ENCODE measurements at places on chromosomes 2 and 18.

DNA sequence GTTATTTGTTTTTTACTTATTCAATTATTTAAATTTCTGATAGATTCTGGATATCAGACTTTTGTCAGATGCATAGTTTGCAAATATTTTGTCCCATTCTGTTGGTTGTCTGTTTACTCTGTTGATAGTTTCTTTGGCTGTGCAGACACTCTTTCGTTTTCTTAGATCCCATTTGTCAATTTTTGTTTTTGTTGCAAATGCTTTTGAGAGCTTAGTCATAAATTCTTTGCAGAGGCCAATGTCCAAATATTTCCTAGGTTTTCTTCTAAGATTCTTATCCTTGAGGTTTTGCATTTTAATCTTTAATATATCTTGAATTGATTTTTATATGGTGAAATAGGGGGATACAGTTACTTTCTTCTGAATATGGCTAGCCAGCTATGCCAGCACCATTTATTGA lies 112.7 kb upstream of the SESTD1 start:
- DNase-seq: no peak

DNA sequence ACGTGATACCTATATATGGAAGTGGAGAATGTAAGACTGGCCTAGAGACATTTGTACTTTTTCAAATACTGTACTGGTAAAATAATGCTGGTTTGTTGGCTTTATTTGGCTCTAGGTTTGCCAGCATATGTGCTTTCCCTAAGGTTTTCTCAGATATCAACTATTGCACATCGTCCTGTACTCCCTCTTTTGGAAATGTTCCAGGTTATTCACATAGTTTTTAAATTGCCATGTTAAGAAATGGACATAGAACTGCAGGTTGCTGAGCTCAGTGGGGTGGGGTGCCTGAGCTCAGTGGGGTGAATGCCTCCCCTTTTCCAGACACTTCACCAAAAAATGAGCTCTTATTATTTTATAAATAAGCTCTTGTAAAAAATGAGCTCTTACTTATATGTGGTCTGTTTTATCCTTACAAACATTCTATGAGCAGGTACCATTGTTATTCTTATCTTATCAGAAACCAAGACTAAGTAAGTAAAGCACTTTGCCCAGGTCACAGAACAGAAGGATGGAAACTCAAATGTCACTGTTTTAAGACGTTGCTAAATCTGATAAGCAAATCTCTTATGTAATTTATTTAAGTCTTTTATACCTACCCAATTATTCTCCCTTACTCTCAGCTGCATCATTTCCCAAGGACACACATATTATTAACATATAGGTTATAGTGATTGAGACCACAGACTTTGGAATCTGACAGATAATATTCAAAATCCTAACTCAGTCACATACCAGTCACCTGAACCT lies 99.0 kb downstream of the CPS1 start:
- DNase-seq: no peak

- DNase-seq: no peak
Observed at GRCh38 chr2:144875290-144875969, 355.5 kb upstream of the ZEB2 start.

- DNase-seq: no peak
Observed at GRCh38 chr2:200180943-200181342, 125.5 kb upstream of the SPATS2L start.

GRCh38 chr2:129548880-129549279 lies 430.6 kb upstream of the RAB6C start:
- DNase-seq: no peak

GRCh38 chr18:75592527-75592926 lies 165.0 kb upstream of the SMIM21 start:
- no peak for DNase-seq

DNA sequence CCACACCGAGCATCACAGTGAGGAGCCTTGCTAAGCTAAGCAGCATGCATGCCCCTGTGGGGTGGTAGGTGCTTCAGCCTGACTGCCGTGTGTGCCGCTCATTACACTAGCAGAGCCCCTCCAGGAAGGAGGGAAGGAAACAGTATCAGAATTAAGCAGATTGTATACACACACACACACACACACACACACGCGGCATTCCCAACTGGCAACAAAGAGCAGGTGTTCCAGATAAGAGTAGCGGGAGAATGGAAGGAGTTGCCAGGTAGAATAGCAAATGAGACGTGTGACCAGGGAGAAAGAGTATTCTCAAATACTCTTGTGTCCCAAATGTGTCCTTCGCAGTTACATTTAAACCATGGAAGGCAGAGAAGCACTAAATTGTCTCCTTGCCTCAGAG lies 47.6 kb upstream of the TTC39C start:
- DNase-seq: no peak

DNA sequence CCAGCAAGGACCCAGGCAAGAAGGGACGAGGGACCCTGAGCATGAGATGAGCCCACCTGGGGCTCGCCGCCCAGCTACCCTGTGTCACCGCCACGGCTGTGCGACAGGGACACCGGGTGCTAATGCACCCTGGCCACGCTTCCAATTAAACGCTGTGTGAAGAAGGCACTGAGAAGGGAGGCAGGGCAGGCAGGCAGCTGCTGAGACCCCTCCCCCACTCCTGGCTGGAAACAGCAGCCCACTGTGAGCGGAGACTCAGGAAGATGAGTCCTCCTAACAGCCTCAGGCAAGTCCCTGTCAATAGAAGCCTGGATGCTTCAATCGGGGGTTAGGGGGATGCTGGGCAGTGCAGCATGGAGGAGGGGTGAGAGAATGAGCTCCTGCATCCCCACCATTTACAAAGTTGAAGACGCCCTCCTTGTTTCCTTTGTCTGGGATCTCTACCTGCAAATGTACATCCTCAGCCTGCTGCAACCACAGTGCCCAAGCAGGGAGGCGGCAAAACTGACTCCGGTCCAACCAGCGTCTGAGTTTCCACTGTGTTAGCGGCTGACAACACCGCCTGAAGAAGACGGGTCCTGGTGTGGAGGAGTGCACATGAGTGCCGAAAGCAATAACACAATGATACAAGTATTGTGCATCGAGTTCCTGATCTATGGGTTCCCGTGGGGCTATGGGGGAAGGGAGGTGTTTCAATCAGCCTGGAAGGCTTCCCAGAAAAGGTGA lies 12.8 kb downstream of the TMEM163 start:
- DNase-seq: no peak

- no peak for DNase-seq
Observed at GRCh38 chr2:165448406-165448805, 21.1 kb upstream of the CSRNP3 start.

- no peak for DNase-seq
Observed at GRCh38 chr2:32745191-32745590, 117.3 kb downstream of the TTC27 start.

DNA sequence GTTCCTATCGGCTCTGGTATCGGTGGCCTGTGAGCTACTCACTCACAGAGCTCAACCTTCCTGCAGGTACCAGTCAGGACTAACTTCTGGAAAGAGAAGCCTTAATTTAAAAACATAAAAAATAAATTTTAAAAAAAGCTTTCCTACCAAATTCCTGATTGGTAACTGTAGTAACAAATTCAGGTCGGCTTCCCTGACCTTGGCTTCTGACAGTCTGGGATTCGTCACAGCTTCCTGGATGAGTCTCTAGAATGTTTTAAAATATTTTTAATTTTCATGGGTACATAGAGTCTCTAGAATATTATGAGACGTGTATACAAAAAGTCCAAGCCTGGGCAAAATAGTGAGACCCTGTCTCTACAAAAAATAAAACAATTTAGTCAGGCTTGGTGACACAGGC lies 45.0 kb upstream of the MTCL1 start:
- DNase-seq: no peak

DNA sequence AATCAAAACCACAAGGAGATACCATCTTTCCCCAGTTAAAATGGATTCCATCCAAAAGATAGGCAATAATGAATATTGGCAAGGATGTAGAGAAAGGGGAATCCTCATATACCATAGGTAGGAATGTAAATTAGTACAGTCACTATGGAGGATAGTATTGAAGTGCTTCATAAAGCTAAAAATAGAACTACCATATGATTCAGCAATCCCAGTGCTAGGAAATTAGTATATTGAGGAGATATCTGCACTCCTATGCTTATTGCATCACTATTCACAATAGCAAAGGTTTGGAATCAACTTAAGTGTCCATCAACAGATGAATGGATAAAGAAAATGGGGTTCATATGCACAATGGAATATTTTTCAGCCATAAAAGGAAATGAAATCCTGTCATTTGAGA lies 251.2 kb downstream of the ZNF804A start:
- DNase-seq: no peak
